GOT3 (cell line): ENCODE measurements at places on chromosomes 11 and 22.

DNA sequence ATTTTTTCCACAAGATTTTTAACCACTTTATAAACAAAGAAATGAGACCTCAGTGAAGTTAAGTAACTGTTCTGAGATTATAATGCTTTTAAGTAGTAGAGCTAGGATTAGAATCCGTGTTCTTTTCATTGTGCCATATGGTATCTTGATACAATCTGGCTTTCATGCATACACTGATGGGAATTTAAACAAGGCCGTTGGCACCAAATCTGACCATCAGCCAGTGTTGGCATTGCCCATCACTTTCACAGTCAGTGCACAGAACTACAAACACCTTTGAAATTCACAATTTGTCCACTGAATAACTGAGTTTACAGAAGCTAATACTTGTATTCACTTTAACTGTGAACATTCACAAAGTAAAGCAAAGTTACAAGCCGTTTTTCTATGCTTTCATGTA, 1228.0 kb downstream of the TBC1D22A start:
- DNase-seq = no peak

DNA sequence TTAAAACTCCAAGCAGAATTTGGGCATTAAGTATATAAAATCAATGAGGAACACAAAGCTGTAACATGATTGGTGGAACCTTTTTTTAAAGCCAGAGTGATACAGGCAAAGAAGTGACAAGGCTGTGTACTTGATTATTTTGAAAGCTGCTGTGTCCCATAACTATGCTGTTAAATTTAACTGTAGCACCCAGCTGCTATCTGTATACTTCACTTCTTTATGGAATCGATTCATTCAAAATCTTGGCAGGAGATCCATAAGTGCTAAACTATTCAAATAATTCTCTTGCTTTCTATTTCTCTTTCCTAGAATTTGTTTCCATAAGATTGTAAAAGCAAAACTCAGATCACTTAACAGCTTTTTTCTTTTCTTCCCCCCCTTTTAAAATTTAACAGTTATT, 231.7 kb downstream of the DYNC2H1 start:
- no peak for DNase-seq

DNA sequence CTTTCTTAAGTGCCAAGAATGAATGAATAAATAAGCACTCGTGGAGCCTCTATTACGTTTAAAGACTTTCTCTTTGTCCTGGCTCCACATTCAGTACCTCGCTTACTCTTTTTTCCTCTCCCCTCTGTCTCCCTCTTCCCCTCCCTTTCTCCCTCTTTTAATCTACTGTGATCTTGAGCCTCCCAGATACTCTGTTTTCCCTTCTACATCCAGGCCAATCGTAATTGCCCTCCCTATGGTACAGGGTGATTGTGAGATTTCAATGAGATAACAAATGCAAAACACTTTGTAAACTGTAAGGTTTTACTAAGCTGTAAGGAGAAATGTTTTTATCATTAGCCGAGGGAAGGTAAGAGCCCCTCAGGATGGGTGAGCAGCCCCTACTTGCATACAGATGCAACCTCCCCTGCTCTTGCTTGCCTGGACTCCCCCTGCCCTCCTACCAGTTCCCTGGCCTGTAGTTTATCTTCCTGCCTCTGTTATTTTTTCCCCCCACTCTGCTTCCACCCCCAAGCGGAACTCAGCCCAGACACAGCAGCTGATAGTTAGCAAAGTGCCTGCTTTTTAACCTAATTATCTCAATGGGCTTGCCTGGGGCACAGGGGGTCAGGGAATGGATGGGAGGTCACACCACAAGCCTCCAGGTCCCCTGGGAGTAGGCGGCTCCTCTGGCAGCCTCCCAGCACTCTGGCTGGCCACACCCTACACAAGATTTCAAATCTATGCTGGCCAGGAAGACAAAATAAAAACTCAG, 76.9 kb upstream of the CADM1 start:
- DNase-seq = no peak

- DNase-seq = no peak
Observed at GRCh38 chr22:31080164-31080847, 812 bp upstream of the SMTN start.

GRCh38 chr22:25359601-25360261, 140.3 kb downstream of the CRYBB2 start:
- DNase-seq = no peak

DNA sequence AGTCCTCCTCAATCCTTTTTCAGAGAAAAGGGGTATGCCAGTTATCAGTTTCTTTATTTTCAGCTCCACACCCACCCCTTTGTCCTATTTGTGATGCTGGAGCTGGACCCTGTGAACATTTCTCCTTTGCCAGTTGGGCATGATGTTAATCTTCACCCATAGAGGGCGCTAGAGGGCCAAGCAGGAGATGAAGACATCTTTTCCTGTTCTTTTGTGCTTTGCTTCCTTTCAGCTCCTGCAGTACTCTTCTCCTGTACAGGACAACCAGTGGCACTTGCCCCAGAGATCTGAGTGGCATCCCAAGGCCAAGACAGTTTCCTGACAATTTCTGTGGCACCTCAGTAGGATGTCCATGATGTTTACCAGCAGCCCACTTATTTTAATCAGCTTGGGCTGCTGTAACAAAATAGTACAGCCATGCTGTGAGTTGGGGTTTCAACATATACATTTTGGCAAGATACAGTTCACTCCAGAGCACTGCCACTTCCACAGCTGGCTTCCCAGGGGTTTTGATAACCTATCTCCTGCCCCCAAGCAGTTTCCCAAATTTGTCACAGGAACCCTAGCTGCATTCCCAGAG, 4.6 kb downstream of the SAA2 start:
- DNase-seq = no peak

GRCh38 chr11:58505849-58506248, 2.1 kb downstream of the OR5B21 start:
- no peak for DNase-seq

- no peak for DNase-seq
Observed at GRCh38 chr11:43736502-43737200, 56.1 kb downstream of the HSD17B12 start.

GRCh38 chr22:29475550-29475949, 4.5 kb upstream of the NEFH start:
- DNase-seq = no peak

GRCh38 chr11:121591405-121592033, 138.8 kb upstream of the SORL1-AS1 start:
- DNase-seq = no peak
